Chondrocyte (in vitro differentiated cells): ENCODE measurements at places on chromosomes 5 and 9. TPM values are rescaled to one million over a fixed set of nuclear protein-coding genes. Genes with fewer than 3 reads are reported as not detected.
A peak's percentile ranks its signal among the peaks of the same experiment; 100 is the strongest.

- no peak for DNase-seq
- H3K4me1 ChIP-seq, result peaks cover 4% of the 10 kb centered on the region
- H3K27me3 ChIP-seq, result no peaks in the 10 kb centered on the region
- no peak overlapping the region for H3K4me3 ChIP-seq
- H3K27ac ChIP-seq, result no peak overlapping the region
These were observed 27.2 kb downstream of the ANXA6 start for GRCh38 chr5:151130235-151130921.

DNA sequence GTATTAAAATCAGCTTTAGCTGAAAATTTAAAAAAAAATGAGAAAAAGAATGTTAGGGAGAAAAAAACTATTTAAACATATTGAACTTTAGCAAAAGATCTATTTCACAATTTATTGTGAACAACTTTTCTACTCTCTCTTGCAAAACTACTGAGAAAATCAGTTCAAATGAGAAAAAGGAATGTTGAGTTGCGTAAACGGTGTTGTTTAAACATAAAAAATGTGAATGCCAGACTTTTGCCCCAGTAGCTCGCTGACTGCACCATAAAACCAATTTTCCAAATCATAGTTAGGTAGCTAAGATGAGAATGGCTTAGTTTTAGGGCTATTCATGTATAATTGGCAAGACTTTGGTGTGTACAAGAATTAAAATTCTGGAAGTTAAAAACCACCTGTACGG is 13.4 kb upstream of the RAD23B start:
- H3K4me1 ChIP-seq, result peaks cover 29% of the 10 kb centered on the region
- H3K27ac ChIP-seq, result no peak overlapping the region
- no peak overlapping the region for H3K4me3 ChIP-seq
- DNase-seq, result no peak

DNA sequence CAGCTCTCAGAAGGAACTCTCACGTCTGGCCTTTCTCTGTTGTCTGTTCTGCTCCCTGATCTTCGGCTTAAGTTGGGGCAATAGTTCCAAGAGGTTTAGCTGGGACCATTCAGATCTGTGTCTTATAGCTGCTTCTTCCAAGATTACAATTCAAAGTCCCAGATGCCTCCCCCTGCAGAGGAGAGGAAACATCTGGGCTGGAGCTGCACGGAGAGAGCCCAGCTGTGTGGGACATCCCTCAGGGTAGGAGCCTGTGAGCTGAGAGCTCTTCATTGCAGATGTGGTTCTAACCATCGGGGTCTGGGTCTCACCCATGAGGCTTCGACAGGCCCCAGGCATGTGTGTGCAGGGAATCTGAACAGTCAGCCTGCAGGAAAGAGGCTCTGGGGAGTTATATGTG is 9.0 kb upstream of the PHF19 start:
- peak overlapping the region; percentile 33 for H3K27ac ChIP-seq
- H3K27me3 ChIP-seq, result no peaks in the 10 kb centered on the region
- H3K36me3 ChIP-seq, result no peaks in the 10 kb centered on the region

DNA sequence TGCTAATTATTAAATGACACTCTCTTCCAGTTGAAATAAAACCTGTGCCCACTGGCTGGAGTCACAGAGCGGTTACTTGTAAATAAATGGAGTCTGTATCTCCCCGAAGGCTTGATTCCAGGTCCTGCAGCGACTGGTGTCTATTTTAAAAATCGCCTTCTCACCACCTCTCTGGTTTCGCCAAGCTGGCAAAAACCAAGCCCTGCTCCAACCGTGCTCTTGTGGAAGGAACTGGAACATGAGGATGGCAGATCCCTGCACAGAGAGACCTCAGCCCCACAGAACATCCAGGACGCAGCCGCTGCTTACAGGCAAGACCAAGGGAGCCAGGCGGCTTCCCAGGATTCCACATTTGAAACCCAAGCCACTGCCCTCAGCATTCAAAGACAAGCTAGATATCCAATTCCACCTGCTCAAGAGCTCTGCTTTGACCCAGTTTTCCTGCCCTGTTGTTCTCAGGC is 15.0 kb downstream of the SEMA4D start:
- DNase-seq, result no peak
- H3K36me3 ChIP-seq, result no peaks in the 10 kb centered on the region
- no peak overlapping the region for H3K27ac ChIP-seq

DNA sequence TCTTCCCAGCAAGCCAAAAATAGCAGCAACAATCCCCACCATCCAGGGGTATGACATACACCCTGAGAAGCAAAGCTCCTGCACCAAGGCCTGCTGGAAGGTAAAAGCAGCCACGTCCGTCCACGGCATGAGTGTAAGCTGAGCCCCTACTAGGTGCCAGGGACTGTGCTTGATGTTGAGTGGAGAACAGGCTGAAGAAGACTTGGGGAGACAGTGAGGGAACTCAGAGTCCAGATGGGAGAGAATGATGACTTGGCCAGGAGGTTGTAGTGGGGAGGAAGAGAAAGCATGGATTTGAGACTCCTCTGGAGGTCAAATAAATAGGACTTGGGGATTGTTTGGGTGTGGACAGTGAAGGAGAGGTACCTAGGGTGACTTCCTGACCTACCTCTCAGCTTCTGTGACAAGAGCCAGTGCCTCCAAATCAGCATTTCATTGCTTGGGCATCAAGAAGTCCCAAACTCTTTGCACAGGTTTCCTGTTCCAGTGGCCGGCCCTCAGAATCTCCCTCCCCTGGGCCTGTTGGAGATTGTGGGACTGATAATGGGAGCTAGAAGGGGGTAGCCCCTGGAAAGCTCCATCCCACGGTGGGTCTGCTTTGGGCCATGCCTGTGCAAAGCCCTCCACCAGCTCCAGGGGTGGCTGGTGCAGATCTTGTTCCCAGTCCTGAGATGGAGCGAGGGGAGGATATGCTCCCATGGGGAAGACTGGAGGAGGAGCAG is 58.3 kb upstream of the ADAMTS2 start:
- H3K27me3 ChIP-seq, result no peaks in the 10 kb centered on the region
- no peak overlapping the region for H3K27ac ChIP-seq
- DNase-seq, result peak; percentile 79
- peaks cover 2% of the 10 kb centered on the region for H3K36me3 ChIP-seq
- peaks cover 6% of the 10 kb centered on the region for H3K4me1 ChIP-seq

- DNase-seq, result no peak
- peak overlapping the region; percentile 57 for H3K27ac ChIP-seq
- no peaks in the 10 kb centered on the region for H3K27me3 ChIP-seq
- no peaks in the 10 kb centered on the region for H3K36me3 ChIP-seq
- H3K4me3 ChIP-seq, result no peak overlapping the region
These were observed 83.8 kb downstream of the TRIO start for GRCh38 chr5:14226992-14227391.

DNA sequence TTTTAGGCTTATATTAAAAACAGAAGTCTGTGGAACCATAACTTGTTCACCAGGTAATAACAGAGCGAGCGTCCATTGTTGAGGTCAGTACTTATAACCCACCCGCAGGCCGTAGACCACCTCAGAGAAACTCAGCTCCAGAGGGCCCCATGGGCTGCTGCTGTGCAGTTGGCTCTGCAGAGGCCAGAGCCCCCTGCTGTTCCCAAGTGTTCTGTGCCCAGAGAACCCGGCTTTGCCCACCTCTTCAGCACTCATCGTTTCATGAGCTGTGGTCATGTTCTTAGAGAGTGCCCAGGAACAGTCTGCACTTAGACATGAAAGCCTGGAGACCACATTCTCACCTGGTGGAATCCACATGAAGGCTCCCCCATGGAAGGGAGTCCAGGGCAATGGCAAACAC is 50.4 kb upstream of the SLC2A8 start:
- H3K36me3 ChIP-seq, result peaks cover 3% of the 10 kb centered on the region
- H3K4me3 ChIP-seq, result no peak overlapping the region
- peaks cover 11% of the 10 kb centered on the region for H3K4me1 ChIP-seq
- H3K27me3 ChIP-seq, result no peaks in the 10 kb centered on the region

DNA sequence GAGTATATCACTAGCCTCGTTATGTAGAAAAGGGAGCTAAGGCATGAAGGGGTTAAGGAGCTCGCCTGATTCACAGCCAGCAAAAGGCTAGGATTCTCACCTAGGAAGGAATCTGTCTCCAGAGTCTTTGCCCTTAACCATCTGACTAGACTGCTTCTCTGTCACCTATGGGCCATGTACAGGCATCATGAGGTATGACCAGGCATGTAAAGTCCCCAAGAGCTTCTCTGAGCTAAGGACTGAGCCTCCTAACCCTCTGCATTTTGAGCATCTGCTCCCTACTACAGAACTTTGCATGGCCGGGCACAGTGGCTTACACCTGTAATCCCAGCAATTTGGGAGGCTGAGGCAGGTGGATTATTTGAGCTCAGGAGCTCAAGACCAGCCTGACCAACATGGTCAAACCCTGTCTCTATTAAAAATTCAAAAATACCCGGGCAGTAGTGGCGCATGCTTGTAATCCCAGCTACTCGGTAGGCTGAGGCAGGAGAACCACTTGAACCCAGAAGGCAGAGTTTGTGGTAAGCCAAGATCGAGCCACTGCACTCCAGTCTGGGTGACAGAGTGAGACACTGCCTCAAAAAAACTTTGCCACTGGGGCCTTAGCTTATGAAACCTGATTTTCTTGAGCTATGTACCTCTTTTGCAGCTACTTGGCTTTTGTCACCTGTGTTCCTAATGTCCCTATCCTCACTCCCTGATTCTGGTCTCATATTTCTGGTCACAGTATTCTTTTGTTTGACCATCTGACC is 33.2 kb upstream of the IL7R start:
- no peak for DNase-seq
- no peaks in the 10 kb centered on the region for H3K27me3 ChIP-seq
- H3K27ac ChIP-seq, result no peak overlapping the region
- H3K36me3 ChIP-seq, result no peaks in the 10 kb centered on the region
- H3K4me1 ChIP-seq, result peaks cover 9% of the 10 kb centered on the region
- no peak overlapping the region for H3K4me3 ChIP-seq

KCNN2 gene
- 0.19 TPM in 1 of 3 replicates, not detected in the others for total RNA-seq
